Fibroblast of upper back skin (primary cell): ENCODE measurements at places on chromosomes 3 and 15.

DNA sequence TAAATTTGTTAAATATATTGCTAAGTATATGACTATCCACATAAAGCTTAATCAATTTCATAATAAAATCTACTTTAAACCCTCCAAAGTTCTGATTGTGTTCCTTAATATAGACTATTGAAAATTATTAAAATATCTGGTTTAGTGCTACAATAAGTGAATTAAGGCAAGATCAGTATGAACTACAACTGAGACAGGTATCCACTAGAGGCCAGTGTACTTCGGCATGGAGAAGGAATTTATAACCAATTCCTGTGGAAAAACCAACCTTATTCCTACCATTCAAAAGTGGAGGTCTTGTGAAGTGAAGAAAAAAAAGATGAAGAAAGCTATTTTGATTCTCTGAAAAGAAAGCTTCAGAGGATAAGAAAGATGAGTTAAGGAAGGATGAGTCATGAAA is 237.7 kb downstream of the SUCLG2 start:
- DNase-seq = peak; percentile 17

- DNase-seq = no peak
Measured at GRCh38 chr3:14284694-14285547, 106.3 kb downstream of the LSM3 start.

DNA sequence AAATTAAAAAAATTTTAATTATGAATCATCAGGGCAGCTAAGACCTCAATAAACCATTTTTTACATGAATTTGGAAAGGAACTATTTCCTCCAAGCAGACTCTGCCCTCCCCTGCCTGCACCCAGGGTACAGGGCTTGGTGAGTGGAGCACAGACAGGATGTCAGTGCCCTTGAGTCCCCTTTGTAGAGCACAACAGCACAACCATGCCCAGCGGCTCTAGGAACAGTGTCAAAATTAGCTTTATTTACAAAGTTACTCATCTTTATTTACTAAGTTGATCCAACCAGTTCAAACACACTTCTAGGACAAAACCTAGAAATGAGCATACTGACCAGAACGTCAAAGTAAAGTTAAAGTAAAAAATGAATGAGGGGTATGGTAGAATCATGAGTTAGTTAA is 90.6 kb upstream of the TSC22D2 start:
- DNase-seq = no peak

GRCh38 chr3:157405457-157405856 is 31.2 kb upstream of the PTX3 start:
- peak; percentile 90 for DNase-seq

DNA sequence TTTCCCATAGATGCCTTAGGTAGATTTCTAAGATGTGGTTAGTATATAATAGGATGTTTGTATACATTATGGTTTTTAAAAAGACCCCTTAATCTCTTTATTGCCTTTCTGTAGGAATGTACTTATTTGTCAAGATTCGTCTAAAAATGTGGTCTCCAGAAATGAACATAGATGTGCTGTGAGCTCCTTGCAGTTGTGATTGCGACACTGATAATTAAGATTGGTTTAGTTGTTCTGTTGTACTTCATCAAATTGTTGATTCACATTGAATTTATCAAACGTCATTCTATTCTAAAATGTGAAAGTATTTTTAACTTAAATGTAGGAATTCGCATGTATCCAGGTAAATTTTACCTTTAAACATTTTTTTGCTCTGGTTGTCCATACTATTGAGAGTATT is 51.2 kb downstream of the CMC1 start:
- DNase-seq = no peak

GRCh38 chr3:190092250-190092649 is 28.4 kb downstream of the P3H2 start:
- peak; percentile 77 for DNase-seq

DNA sequence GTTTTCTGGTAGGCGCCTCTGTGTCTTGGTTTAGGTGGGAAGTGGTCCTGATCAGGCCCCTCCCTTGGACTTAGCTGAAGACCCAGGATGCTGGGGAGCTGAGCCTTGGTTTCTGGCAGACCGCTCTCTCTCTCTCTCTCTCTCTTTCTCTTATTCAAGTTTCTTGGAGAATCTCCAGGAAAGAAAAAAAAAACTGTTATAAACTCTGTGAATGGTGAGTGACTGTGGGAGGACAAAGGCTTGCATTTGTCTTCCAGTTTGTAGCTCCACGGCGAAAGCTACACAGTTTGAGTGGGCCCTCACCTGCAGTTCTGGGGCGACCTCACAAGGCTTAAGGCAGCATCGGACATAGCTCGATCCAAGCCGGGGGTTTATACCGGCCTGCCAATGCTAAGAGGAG is 7.5 kb downstream of the DET1 start:
- no peak for DNase-seq

- peak; percentile 99 for DNase-seq
Measured at GRCh38 chr3:177359593-177360357, 162.5 kb upstream of the TBL1XR1 start.

- DNase-seq = no peak
Measured at GRCh38 chr3:182450942-182451787, 342.1 kb upstream of the ATP11B start.

DNA sequence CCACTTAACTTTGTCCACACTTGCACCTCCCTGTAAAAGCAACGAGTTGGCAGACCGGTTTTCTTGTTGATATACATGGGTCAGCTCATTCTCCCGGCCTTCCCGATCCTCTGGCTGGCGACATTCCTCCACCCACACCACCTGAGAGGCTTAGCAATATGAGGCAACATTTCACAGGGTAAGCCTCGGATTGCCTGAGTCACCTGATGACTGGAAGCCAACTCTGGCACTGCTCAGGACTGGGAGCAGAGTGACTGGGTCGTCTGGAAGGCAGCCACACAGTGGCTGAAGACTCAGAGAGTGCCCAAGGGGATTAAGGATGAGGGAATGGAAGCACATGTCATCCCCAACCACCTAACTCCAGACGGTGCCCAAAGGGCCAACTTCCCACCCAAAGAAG is 9.8 kb downstream of the HOMER2 start:
- DNase-seq = peak; percentile 43

DNA sequence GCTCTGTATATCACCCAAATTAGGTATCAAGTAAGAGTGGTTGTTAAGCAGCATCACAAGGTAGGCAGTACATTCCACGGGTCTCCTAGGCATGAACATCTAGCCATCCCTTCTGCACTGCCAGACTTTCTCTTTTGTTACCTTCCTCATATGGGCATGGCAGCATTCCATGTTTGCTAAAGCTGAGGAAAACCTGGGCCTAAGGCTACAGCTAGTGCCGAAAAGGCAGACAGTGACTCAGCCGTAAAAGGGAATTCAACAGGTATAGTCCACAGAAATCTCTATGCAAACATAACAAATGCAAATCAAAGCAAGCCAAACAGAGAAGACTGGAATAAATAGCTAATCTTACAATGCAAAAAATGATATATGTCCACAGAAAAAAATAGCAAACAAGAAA is 645.4 kb downstream of the ZBBX start:
- no peak for DNase-seq

- peak; percentile 29 for DNase-seq
Measured at GRCh38 chr15:68424754-68425390, 7.1 kb downstream of the ITGA11 start.

DNA sequence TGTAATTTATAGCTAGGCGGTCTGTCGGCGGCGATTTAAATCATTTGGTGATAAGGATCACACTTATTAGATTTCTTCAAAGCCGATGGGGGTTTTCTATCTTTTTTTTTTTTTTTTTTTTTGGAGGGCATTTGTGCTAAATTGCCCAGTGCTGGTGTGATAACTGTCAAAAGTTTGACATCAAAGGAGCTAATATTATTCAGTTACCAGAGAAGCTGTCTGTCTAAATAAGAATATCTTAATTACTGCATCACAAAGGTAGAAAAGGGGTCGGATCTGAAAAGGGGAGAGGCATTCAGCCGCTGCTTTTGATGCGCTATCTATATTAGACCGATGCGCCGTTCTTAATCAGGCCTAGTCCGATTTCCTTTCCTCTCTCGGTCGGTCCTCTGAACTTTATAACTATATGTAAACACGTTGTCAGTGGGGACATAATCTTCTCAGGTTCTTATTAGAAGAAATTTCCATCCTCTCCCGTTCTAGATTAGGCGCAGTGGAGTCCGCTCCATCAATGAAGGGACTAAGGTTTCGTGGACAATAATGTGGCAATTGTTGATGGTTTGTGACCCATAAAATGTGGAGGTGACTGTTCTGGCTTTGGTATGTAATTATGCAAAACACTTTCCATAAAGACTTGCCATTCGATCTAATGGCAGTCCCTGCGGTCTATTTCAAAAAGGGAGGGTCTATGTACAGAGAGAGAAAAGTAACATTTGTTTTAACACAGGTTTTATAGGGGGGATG is 31.7 kb downstream of the NR2F2 start:
- DNase-seq = no peak

DNA sequence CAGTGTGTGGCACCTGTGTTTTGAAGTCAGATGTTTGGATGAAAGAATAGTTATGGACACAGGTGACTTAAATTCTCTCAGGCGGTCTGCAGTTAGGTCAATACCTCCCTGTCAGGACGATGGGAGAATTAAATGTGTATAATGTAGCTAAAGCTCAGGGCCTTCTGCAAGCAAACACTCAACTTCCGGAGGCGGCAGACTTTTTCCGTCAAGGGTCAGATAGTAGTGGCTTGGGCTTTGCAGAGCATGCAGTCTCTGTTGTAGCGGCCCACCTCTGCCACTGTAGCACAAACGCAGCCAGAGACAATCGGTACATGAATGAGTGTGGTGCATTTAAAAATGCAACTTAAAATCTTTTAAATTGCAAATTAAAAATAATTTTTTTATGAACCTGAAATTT is 47.4 kb downstream of the CMTM8 start:
- no peak for DNase-seq

DNA sequence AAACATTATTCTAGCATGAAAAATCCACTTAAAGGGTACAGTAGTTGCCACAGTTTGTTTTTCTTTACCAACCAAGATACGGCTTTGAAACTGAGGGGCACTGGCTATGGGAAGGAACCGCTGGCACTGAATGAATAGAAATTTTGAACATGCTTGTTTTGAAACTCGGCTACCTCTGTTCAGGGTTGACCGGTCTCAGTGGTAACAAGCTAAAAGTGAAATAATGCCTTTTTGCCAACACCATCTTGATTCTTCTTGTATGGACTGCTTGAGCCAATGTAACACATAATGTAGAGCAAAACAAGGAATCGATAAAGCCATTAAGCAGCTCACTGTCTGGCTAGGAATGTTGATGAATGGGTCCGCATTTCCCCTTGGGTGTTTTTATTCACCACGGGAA is 36.5 kb downstream of the PTPRG start:
- DNase-seq = no peak

GRCh38 chr15:88256279-88257230 is at the start of gene NTRK3:
TSS of gene NTRK3 (minus strand) at chr15:88256739. CDS start at chr15:88256153, 586 bp downstream.
- DNase-seq = peak; percentile 10

GRCh38 chr3:114241262-114241661 is 3.9 kb upstream of the ZNF80 start:
- no peak for DNase-seq

GRCh38 chr3:14243782-14244181 is 65.2 kb downstream of the LSM3 start:
- DNase-seq = no peak

GRCh38 chr3:185041540-185041939 is 111.3 kb downstream of the C3orf70 start:
- no peak for DNase-seq

- DNase-seq = peak; percentile 66
Measured at GRCh38 chr3:79005084-79005483, 762.7 kb downstream of the ROBO1 start.

DNA sequence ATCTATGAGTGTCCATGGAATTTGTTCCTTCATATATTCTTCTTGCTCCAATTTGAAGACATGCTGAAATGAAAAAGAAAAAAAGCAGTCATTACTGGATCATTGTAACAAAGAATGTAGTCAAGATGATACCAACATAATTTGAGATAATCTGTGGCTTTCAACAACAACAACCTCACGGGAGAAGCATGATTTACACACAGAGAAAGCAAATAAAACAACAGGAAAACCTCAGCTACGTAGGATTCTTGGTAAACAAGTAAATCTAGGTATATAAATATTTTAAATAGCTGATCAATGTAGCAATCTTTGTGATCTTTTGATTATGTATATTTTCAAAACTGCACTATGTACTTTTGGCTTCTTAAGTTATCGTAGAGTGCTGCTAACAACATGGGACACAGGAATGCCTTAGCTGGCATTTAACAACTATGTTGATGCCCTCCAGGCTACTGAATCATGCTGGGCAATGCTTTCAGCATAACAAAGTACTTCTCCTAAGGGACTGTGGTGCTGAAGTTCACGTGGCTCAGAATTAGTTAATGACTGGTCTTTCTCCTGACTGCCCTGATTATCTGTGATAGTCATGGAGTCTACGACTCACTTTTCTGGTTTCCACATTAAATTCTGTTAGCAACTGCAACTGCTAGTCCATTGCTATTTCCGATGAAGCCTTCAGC is 96.5 kb upstream of the MYO5C start:
- peak; percentile 2 for DNase-seq

GRCh38 chr3:135513106-135514059 is 452.1 kb upstream of the PPP2R3A start:
- peak; percentile 57 for DNase-seq

DNA sequence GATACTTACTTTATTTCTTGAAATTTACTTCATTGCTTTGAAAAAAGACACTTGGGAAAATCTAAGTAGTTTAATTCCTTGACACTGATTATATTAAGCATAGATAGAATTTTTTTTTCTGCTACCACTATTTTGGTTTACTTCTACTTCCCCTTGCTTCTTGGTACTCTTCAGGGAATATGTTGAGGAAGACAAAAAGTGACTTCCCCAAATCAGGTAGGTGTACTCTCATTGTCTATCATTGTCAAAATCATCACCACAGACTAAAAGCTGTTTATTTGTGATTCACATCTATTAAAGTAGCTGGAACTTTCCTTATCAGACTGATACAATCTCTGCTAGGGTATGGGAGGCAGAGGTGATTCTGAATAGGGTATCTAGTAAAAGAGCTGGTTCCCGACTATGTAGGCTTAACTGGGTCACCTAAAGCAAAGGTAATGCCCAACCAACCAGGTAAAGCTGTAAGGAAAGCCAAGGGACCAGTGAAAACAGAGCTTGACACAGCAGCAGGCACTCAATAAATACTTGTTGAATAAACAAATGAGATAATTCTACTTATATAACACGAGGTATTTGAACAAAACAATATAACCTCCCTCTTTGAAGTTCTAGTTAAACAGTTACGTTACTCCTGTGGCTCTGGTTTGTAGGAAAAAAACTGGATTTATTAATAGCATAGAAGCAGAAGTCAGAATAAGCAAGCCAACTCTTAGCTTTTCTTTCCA is 346.9 kb downstream of the PLCL2 start:
- no peak for DNase-seq

DNA sequence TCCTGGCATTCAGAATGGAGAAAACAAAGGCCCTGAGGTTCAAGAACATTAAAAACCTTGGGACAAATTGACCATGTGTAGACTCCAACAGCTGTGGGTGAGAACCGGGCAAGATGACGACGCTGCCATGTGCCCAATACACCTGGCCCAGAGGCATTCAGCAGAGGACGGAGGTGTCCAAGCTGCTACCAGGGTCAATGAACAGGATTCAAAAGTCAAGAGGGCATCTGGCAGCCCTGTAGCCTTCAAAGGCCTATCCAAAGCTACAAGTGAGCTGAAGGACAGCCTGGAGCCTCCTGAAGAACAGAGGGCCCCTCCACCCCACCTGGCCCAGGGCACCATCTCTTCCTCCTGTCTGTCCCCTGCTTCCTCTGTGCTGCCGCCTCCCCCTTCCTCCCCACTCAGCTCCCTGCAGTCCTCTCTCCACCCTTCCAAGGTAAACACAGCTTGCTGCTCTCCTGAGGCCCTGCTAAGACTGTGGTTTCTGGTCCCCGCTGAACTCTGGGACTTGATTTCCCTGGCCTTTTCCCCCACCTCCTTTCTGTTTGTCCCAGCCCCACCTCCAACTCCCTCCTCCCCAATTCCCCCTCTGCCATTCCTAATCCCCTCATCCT is 57.5 kb downstream of the HMCES start:
- no peak for DNase-seq
